ENCODE measurements at places on chromosomes 1 and 21.
A peak's percentile ranks its signal among the peaks of the same experiment; 100 is the strongest.

GRCh38 chr1:81510701-81511100, 290.0 kb upstream of the ADGRL2 start:
- no peak for DNase-seq

DNA sequence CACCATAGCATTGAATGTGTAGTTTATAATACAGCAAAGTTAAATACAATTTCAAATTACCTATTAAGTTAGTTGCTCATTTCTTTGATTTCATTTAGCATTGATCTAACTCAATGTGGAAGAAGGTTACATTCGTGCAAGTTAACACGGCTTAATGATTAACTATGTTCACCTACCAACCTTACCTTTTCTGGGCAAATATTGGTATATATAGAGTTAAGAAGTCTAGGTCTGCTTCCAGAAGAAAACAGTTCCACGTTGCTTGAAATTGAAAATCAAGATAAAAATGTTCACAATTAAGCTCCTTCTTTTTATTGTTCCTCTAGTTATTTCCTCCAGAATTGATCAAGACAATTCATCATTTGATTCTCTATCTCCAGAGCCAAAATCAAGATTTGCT, at the start of gene ANGPTL3:
ANGPTL3 (plus strand) TSS at position 240 of the 400 bp plus-strand sequence; CDS start at position 287, 47 bp downstream.
- no peak for DNase-seq

DNA sequence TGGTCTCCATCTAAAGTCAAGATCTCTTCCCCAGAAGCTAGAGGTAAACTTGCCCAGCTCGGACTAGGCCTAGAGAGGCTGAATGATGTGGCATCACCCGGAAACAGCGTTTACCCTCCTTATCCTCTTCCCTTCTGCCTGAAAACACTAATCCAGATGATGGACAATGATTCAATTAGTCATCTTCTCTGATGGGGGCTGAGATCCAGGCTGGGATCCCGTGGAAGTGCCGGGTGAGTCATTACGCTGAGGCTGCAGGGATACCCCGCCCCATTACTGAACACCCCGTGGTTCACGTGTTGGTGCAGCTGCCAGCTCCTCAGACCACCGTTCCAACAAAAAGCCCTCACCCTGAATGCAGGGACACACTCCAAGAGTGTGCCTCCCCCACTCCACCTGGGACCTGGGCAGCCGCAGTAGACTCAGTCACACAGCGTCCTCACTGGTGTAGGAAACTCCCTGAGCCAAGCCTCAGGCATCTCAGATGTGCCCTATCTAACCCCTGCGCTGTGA, 2.0 kb downstream of the S100A6 start:
- no peak for DNase-seq

GRCh38 chr21:20721151-20721550, 277.1 kb upstream of the NCAM2 start:
- DNase-seq: no peak

DNA sequence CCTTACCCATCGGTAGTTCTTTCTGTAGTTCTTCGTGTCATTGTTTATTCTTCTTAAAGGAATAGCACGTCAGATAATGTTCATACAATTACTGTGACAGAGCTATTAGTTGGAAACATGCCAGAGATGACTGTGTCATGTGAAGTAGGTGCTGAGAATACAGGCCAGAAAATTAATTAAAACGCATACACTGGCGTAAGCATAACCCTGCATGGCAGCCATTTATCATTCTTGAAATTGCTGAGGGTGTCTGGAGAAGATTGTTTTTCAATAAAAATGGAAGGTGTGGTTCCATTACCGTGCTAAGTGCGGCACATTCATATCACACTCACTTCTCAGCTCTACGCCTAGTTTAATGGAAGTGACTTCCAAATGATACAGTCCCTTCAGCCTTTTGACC, 7.8 kb downstream of the ETS2 start:
- DNase-seq: peak; percentile 71

GRCh38 chr21:38448671-38449385, 49.4 kb downstream of the ERG start:
- DNase-seq: no peak

- no peak for DNase-seq
Observed at GRCh38 chr1:228655796-228656394, 79.4 kb upstream of the RHOU start.

GRCh38 chr1:119893238-119893791, 3.0 kb downstream of the ADAM30 start:
- no peak for DNase-seq

- DNase-seq: peak; percentile 48
Observed at GRCh38 chr1:22848405-22848804, 124.3 kb downstream of the LACTBL1 start.

DNA sequence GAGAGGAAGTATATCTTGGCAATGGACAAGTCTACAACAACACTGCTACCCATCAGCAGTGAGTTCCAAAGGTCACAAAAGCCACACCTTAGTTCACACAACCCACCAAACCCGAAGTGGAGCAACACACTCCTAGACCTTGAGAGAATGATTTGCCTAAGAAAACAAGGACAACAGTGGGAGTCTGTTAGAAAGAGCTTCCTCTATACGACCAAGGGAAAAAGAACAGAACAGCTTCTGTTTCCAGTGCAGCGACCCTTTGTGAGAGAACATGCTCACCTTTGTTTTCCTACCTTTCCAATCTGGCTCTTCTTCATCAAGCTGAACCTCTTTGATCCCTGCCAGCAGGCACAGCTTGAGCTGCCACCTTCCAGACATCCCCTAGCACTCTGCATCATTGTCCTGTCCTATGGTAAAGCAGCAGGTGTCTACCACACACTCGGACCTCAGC, 56.7 kb upstream of the PALMD start:
- DNase-seq: no peak

GRCh38 chr21:26447932-26448475, 125.1 kb downstream of the CYYR1 start:
- DNase-seq: no peak

DNA sequence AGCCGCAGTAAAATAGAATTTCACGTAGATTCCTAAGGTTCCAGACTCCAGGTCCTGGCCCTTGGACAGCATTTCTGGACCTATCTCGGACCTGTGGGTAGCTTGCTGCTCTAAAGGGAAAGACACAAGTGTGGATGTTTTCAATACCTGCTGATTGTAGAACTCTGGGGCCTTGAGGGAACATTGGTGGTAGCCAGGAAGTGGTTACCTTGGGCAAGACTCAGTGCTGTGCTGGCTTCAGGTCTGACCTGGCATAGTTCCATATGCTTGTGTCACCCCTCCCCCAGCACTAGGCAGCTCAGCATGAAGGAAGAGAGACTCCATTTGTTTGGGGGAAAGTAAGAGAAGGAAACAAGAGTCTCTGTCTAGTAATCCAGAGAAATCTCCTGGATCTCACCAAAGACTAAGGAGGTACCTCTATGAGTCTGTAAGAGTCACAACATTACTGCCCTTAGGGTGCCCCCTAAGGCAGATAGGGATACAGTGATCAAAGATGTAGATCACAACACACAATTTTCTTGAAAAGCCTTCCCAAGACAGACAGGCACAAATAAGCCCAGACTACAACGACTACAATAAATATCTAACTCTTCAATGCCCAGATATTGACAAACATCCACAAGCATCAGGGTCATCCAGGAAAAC, 398.8 kb downstream of the TGFB2 start:
- DNase-seq: no peak

- DNase-seq: no peak
Observed at GRCh38 chr1:78408192-78408591, 82.6 kb upstream of the PTGFR start.

- no peak for DNase-seq
Observed at GRCh38 chr1:175887521-175887920, 144.1 kb upstream of the TNR start.

DNA sequence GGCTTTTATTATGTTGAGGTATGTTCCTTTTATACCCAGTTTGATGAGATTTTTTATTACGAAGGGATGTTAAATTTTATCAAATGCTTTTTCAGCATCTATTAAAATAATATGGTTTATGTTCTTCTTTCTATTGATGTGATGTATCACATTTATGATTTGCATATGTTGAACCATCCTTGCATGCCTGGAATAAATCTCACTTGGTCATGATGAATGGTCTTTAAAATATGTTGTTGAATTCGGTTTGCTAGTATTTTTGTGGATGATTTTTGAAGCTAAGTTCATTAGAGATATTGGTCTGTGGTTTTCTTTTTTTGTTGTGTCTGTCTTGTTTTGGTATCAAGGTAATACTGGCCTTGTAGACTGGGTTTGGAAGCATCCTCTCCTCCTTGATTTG, 14.1 kb downstream of the GPR88 start:
- no peak for DNase-seq

DNA sequence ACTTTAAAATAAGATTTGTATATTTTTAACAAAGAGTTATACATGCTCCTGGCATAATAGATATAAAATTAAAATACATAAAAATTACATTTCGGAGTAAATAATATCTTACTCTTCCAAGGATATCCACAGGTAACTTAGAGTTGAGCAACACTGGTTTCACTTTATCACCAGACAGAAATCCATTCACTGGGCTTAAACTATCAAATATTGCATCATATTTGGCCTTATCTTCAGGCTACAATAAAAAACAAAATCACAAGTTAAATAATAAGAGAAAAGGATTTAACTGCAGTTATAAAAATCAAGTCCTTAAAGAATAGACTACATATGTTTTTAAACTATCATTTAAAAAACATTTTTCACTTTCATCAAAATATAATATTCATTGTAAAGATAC, 55.5 kb downstream of the EPS15 start:
- no peak for DNase-seq

GRCh38 chr1:152622803-152623202, at the start of gene LCE3A:
Gene LCE3A (minus strand): TSS chr1:152623103. CDS start chr1:152623103, 0 bp downstream.
- DNase-seq: no peak

Data from spinal cord (tissue), 10 donors.